ENCODE measurements at places on chromosomes 16 and 17. TPM values are rescaled to one million over a fixed set of nuclear protein-coding genes. Genes with fewer than 3 reads are reported as not detected.

The WNT9B gene
- not detected for total RNA-seq

The SECTM1 gene
- total RNA-seq, result 25.9 TPM

The ZNF469 gene
- 0.82 TPM for total RNA-seq

The PLXDC1 gene
- total RNA-seq, result not detected

The GPRC5B gene
- 5.3 TPM for total RNA-seq
